ENCODE measurements at places on chromosomes 3 and 15. TPM values are rescaled to one million over a fixed set of nuclear protein-coding genes. Genes with fewer than 3 reads are reported as not detected.

Gene TMEM207
- total RNA-seq, result not detected

GRCh38 chr15:33370623-33371020 is 59.9 kb downstream of the RYR3 start:
- DNase-seq, result no peak

DNA sequence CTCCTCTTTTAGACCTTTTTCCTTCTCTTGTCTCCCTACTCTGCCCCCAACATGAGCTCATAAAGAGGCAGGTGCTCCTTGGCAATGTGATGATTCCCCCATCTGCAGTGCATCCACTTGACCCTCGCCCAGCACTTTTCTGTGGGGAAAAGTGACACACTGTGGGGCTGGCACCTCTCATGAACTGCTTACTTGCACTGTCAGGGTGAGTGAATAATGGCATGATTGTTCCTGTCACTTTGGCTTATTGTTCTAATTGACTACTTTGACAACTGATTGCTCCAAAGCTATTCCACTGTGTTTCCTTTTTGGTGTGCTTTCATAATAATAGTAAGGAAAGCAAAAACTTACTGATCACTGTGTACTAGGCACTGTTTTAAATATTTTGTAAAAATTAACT is 253.3 kb upstream of the SUCLG2 start:
- DNase-seq, result no peak

DNA sequence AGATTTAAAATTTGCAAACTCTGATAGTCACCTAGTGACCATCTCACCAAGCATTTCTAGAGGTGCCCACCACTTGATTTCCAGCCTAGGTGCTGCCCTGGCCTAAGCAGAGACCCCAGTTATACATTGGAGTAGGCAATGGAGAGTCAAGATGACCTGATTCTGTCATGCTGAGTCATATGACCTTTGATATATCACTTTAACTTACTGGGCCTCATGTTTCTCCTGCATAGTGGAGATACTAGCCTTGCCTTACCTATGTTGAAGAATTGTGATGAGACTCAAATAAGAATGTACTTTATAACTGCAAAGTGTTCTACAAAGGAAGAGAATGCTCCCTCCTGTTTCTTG is 75.5 kb upstream of the XCR1 start:
- no peak for DNase-seq

Gene CD96
- total RNA-seq, result not detected

DNA sequence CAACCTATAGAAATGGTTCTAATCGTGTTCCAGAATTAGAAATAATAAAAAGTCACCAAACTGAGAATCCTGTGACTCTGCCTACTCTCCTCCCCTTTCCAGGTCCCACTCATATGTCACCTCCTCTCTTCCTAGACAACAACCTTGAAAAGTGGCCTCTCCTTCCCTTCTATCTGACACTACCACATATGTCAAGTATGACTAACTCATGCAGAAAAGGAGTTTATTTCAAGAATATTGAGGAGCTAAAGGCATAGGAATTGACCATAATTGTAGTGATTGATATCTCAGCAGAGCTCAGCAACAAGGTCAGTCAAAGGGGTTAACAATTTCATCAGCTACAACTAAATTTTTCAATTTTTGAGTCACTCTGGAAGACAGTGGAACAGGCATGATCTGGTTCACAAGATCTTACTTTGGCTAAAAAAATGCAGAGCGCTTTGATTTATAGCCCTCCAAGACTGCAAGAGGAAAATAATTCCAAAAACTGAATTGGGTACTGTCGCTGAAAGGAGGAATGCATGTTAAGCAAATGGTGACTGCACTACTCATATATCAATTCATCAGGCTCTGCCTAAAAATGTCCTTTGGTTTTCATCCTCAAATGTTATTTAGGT is 160.6 kb upstream of the ARHGEF26 start:
- DNase-seq, result no peak

DNA sequence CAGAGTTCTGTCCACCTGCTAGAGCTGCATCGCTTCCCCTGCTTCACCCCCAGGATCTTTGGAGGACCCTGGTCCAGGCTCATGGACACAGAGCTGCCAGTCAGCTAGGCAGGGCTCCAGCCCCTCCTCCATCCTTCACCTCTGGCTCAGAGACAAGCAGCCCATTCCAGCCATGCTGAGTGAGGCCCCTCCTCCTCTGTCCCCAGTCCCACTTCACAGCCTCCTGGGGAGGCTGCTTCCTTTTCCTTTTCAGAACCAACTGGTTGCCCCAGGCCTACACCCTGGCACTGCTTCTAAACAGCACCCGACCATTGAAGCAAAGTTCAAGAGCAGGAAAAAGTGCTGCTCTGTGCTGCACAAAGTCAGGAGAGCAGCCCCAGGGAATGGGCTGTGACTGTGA is 22.2 kb downstream of the IQSEC1 start:
- no peak for DNase-seq

GRCh38 chr3:14922863-14923262 is 24.5 kb upstream of the NR2C2 start:
- DNase-seq, result no peak

DNA sequence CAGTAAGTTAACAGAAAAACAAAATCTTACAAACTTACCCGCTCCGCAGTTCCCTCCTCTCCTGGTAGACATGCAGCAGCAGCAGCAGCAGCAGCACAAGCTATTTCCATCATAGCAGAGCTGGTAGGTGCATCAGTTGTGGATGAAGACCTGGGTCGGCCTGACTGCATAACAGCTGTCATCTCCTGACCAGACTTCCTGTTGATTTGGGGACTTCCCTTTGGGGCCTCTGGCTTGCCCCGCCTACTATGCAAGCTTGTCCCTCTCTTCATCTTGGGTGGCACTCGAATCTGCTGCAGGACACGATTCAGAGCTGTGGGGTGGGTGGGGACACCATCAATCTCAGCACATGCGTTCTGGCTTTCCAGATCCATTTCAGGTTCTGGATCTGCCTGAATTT is 65.7 kb downstream of the TMCC1 start:
- no peak for DNase-seq

Gene PATL2
- 0.65 TPM for total RNA-seq

- no peak for DNase-seq
Measured at GRCh38 chr3:20103731-20104130, 63.5 kb downstream of the KAT2B start.

DNA sequence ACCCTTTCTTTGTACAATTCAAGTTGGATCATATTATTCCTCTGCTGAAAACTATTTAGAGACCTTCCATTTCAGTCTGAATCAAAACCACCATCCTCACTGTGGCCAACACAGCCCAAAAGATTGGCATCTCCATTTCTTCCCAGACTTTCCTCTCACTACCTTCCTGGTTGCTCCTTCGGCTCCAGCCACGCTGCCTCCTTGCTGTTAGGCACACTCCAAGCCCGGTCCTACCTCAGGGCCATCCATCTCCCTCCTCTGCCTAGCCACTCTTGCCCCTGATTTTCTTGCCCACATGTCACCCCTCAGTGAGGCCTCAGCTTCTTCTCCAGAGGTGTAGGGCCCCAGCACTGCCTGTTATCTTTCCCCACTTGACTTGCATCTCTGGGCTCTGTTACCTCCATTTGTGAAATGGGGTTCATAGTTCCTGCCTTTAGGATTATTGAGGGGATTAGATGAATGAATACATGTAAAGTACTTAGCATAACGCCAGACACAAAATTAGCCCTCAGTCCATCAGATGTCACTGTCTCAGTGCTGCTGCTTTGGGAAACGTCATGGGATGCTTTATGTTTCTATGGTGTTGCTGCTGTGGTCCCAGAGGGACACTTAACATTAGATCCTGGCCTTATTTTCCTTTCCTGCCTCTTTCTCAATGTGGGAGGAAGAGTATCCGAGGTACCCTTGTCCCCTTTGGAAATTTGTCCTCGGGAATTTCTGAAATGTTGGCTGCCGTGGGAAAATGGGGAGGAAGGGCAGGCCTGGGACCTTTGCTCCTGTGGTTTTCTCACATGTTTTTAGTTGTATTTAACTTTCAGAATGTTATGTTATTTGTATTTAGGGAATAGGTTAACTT is 31.3 kb downstream of the SNRK start:
- DNase-seq, result no peak

DNA sequence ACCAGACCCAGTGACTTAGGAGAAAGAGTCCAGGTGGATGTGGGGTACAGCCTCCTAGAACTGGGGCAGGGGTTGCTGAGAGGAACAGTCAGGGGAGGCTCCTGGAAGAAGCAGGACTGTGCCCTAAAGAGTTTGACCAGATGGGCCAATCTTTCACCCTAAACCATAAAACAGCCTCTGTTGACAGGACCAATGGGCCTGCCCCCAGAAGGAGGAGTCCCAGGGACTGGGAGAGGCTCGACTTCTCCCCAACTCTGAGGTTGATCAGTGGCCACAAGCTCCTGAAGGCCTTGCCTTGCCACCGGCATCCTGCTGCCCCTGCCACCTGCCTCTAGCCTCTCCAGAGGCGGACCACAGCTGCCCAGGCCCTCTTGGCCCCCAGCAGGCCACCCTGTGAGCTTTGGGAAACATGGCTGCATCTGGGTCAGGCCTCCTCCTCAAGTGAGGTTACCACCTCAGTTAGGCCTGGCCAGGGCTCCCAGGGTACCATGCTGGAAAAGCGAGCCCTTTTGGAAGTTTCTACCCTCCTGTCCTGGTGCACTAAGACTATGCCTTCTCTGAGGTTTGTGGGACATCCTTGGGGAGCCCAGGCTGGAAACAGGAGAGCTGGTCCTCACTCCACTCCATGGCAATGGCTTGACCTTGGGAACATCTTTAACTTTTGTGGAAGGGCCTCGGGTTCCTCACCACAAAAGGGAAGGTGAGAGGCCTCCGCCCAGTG is 2.8 kb downstream of the VIPR1 start:
- DNase-seq, result no peak

- DNase-seq, result no peak
Measured at GRCh38 chr3:14151471-14152083, 26.7 kb downstream of the TMEM43 start.

Gene CILP
- total RNA-seq, result not detected

DNA sequence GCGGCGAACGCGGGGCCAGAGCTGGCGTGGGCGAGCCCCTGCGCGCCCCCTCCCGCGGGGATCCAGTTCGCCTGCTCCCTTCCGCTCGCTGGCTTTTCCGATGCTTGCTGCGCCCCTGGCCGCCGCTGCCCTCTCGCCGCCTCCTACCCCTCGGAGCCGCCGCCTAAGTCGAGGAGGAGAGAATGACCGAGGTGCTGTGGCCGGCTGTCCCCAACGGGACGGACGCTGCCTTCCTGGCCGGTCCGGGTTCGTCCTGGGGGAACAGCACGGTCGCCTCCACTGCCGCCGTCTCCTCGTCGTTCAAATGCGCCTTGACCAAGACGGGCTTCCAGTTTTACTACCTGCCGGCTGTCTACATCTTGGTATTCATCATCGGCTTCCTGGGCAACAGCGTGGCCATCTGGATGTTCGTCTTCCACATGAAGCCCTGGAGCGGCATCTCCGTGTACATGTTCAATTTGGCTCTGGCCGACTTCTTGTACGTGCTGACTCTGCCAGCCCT is 721 bp downstream of the P2RY1 start:
- DNase-seq, result no peak

GRCh38 chr15:61307474-61307873 is 78.4 kb upstream of the RORA start:
- DNase-seq, result no peak

DNA sequence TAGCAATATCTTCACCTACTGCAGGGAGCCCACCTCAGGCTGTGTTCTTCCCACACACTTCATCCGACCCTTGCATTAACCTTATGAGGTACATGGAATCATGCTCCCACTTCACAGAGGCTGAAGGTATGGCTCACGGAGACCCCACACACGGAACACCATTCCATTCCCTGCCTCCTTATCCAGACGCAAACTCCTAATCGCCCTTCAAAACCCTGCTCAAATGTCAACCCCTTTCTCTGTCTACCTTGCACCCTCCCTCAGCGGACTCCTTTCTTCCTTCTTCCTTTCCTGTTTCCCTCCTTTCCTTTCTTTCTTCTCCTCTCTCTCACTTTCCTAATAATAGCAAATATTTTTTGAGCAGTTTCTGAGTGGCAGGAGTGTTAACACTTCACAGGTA is 23.8 kb downstream of the IQSEC1 start:
- no peak for DNase-seq

- no peak for DNase-seq
Measured at GRCh38 chr15:92104072-92104471, 250.6 kb downstream of the SLCO3A1 start.

- no peak for DNase-seq
Measured at GRCh38 chr3:52085681-52086282, 29.4 kb upstream of the DUSP7 start.

GRCh38 chr3:96182756-96183155 is 631.6 kb upstream of the EPHA6 start:
- no peak for DNase-seq

GRCh38 chr15:91954292-91954691 is 100.8 kb downstream of the SLCO3A1 start:
- DNase-seq, result no peak

DNA sequence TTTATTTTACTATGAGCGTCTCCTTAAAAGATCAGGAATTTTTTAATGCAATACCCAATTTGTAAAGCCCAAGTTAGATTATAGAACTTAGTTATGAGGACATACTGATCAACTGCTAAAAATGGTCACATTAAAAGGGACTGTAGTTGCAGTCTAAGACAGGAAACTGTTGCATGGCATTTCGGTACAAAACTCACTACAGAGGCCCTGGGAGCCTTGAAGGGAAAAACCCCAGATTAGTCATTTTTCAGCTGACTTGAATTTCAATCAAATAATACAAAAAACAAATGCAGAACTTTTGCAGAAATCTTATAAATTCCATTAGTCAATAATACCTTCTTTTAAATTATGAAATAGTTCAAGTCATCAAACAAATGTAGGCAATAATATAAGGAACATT is 6.9 kb upstream of the PTX3 start:
- DNase-seq, result no peak

Gene CCR4
- total RNA-seq, result 0.11 TPM

Gene ZNF35
- 20.0 TPM for total RNA-seq

GRCh38 chr3:188266562-188267274 is 112.8 kb downstream of the LPP start:
- DNase-seq, result no peak

- no peak for DNase-seq
Measured at GRCh38 chr15:50562735-50563640, 16.5 kb upstream of the USP50 start.

- peak; percentile 34 for DNase-seq
Measured at GRCh38 chr3:141000027-141000663, 51.0 kb upstream of the SPSB4 start.

Gene PLCB2
- 9.4 TPM for total RNA-seq

DNA sequence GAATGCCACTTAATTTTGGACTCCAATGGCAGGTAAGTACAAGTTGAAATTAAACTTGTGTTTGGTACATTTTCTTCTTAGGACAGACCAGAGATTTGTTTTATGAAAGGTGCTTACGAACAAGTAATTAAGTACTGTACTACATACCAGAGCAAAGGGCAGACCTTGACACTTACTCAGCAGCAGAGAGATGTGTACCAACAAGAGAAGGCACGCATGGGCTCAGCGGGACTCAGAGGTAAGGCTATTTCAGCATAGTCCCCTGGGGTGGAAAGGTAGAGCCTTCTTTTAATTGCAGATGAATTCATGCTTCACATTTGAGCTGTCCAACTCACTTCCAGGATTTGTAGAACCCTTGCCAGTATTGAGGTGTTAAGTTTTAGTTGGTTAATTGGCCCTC is 51.4 kb downstream of the ASTE1 start:
- DNase-seq, result no peak

Gene OR5H6
- total RNA-seq, result not detected

Gene CLDN16
- total RNA-seq, result not detected

Gene CCDC80
- 12.6 TPM for total RNA-seq

All from H1 (cell line).